ENCODE measurements at places on chromosomes 7 and 10. TPM values are rescaled to one million over a fixed set of nuclear protein-coding genes. Genes with fewer than 3 reads are reported as not detected.

FBXL13 gene
- 1.2 TPM for polyA plus RNA-seq

STEAP1B gene
- 3.8 TPM for polyA plus RNA-seq

NPTX2 gene
- polyA plus RNA-seq: 25.6 TPM

OR2A42 gene
- polyA plus RNA-seq: 0.09 TPM

AKR1C1 gene
- 3.1 TPM for polyA plus RNA-seq

CYP2C19 gene
- not detected for polyA plus RNA-seq

RNF32 gene
- polyA plus RNA-seq: 0.72 TPM

MCM10 gene
- polyA plus RNA-seq: 9.8 TPM

KIAA1217 gene
- polyA plus RNA-seq: 4.5 TPM

MAT1A gene
- 4.4 TPM for polyA plus RNA-seq

KIF11 gene
- polyA plus RNA-seq: 5.9 TPM

ATG9B gene
- polyA plus RNA-seq: 2.7 TPM

DBF4 gene
- polyA plus RNA-seq: 10.0 TPM
